Left lung (tissue), 14 donors: ENCODE measurements at places on chromosomes 12 and 14. TPM values are rescaled to one million over a fixed set of nuclear protein-coding genes. Genes with fewer than 3 reads are reported as not detected.

DNA sequence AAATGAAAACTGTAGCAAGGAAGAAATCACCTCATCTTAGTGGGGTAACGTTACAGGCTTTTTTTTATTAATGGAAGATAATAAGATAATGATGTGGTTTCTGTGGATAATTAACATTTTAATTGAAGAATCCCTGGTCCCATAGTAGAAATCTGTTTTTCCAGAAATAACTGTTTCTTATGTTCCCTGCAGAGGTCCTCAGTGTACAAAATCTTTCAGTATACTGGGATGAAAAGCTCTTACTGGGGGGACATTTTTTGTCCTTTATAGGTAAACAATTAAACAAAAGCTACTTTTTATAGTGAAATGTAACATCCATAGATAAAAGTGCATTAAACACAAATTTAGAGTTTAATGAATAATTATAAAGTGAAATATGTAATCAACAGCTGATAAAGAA lies 312.2 kb downstream of the ATXN7L3B start:
- DNase-seq: no peak

- DNase-seq: no peak
Observed at GRCh38 chr12:49342914-49343731, 3.6 kb upstream of the DNAJC22 start.

GRCh38 chr12:56629459-56630179 lies 507 bp downstream of the BAZ2A start:
- DNase-seq: peak; percentile 82

DNA sequence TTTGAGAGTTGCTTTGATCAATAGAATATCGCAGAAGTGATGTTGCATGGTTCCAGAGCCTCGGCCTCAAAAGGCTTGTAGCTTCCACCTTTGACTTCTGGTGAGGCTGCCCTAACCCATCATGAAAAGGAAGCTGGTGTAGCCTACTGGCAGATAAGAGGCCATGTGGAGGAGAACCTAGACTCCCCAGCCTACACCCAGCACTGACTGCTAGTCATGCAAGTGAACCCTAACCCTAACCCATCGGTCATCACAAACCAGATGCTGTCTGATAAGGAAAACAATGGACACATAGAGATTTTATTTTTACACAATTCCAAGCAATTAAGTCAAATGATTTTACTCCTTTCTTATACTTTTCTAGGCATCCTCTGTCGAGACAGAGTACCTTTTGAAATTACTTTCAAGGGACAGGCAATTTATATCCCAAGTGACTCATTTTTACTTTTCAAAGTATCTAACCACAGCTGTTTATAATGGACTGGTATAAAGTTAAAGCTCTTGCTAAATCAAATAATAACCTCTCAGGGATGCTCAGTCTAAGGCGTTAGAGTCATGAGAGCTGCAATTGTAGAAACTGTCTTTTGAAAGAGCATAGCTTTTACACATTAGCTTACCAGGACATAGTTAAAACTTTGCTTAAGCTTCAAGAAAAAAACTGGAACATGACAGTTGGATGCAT lies 17.6 kb downstream of the PTPRB start:
- DNase-seq: no peak

GRCh38 chr12:26744697-26745440 lies 88.1 kb downstream of the ITPR2 start:
- DNase-seq: no peak

DNA sequence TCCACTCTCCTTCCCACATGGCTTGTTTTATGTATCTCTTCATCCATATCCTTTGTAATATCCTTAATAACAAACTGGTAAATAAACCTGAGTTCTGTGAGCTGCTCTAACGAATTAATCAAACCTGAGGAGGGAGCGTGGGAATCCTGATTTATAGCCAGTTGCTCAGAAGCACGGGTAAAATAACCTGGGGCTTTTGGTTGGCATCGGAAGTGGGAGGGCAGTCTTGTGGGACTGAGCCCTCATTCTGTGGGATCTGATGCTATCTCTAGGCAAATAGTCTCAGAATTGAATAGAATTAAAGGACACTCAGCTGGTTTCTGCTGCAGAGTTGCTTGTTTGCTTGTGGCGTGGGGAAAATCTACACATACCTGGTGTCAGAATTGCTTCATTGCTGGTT lies 17.5 kb upstream of the LDHB start:
- DNase-seq: no peak

DNA sequence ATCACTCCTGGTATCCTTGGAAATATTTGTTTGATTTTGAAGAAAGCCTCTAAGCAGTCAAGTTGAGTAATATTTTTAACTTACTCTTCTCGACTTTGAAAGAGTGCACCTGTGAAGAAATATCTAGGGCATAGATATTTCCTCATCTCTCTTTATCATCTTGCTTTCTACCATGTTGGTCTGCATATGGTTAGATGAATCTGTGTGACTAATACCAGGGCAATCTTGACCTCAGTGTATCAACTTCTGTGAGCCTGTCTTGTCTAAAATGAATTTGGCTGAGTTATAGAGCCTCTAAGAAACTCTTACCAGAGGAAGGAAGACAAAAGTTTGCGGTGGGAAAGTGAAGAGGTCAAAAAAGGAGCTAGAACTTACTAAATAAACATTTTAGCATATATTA lies 68.4 kb downstream of the SYT1 start:
- no peak for DNase-seq

GRCh38 chr12:57142121-57142520 lies 5.3 kb downstream of the LRP1-AS start:
- DNase-seq: no peak

DNA sequence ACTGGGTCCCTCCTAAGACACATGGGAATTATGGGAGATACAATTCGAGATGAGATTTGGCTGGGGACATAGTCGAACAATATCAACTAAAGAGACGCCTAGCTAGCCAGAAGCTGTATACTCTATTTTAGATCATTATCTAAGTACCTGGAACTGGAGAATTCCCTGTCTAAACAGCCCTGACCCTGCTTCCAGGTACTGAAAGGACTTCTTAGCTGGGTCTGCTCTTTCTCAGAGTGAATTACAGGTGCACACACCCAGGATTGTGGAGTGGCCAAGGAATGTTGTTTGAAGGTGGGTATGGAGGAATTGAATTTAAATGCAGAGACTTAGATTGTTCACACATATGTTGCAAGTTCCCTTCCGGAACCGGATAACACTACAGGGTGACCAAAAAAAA lies 733.0 kb downstream of the RPS29 start:
- no peak for DNase-seq

- no peak for DNase-seq
Observed at GRCh38 chr12:131436922-131437705, 273.8 kb upstream of the SFSWAP start.

CSAD gene
- 71.5 TPM for polyA plus RNA-seq

UBR7 gene
- 34.0 TPM for polyA plus RNA-seq

TMEM30B gene
- polyA plus RNA-seq: 22.4 TPM

IL22 gene
- polyA plus RNA-seq: not detected
